EL (cell line): ENCODE measurements at places on chromosomes 7 and 10.

DNA sequence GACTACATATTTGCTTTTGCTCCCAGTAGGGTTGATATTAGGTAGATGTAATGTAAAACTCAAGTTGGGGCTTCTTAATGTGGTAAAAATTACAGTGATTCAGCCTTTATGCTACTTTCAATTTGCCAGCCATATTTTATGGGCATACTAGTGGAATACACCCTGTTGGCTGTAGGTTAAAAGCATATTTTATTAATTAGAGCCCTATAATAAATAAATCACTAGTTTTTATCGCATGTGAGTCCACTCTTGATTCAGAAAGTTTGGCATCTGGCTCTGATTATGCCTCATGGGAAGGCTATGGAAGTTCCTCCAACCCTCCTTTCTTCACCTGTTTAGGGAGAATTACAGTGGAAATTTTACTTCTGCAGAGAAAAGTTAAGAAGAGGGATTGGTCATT, 390.9 kb downstream of the GATA3 start:
- DNase-seq = no peak

GRCh38 chr10:78972160-78972946, 96.4 kb upstream of the ZMIZ1 start:
- peak; percentile 82 for DNase-seq

- DNase-seq = no peak
Measured at GRCh38 chr10:81920213-81920829, 45.3 kb downstream of the NRG3 start.

- DNase-seq = no peak
Measured at GRCh38 chr7:79713276-79713675, 259.8 kb upstream of the MAGI2 start.

- DNase-seq = peak; percentile 94
Measured at GRCh38 chr10:114714281-114714741, 56.2 kb upstream of the ABLIM1 start.

DNA sequence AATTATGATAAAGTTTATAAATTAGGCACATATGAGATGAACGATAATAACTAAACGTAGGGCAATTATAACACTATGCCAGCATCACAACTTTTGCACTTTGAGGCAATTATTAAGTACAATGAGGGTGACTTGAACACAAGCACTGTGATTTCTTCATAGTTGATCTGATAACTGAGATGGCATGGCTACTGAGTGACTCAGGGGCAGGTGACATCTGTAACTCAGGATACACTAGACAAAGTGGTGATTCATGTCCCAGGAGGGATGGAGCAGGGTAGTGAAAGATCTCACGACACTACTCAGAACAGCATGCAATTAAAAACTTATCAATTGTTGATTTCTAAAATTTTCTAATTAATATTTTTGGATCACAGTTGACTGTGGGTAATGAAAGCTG, 98.3 kb upstream of the ARHGAP21 start:
- peak; percentile 30 for DNase-seq

DNA sequence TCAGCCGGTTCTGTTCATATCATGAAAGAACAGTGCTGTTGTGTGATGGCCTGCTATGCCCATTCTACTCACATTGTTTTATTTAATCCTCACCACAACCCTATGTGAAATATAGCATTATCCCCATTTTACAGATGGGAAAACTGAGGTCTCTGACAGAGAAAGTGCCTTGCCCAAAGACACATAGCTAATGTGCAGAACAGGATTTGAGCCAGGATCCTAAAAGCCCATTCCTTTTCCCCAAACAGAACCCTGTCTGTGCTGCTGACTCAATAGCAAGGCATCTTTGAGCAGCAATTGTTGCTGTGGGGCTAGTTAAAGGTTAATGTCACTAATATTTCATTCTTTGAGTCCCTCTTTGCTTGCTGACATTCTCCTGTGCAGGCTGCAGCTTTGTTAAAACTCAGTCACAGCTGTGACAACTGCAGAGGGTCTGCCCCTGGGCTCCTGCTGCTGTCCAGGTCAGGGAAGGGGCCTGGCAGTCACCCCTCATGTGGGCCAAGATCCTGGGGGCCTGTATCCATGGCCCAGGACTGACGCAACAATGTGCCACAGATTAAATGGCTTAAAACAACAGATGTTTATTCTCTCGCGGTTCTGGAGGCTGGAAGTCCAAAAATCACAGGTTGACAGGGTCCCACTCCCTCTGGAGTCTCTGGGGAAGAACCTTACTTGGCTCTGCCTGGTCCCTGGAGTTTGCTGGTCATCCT, 40.4 kb downstream of the AFAP1L2 start:
- peak; percentile 17 for DNase-seq

- DNase-seq = no peak
Measured at GRCh38 chr10:35132727-35133126, 6.1 kb downstream of the CREM start.

- DNase-seq = no peak
Measured at GRCh38 chr7:134459981-134460380, 1.1 kb upstream of the AKR1B1 start.

- DNase-seq = no peak
Measured at GRCh38 chr10:126950401-126951105, 45.3 kb downstream of the DOCK1 start.

DNA sequence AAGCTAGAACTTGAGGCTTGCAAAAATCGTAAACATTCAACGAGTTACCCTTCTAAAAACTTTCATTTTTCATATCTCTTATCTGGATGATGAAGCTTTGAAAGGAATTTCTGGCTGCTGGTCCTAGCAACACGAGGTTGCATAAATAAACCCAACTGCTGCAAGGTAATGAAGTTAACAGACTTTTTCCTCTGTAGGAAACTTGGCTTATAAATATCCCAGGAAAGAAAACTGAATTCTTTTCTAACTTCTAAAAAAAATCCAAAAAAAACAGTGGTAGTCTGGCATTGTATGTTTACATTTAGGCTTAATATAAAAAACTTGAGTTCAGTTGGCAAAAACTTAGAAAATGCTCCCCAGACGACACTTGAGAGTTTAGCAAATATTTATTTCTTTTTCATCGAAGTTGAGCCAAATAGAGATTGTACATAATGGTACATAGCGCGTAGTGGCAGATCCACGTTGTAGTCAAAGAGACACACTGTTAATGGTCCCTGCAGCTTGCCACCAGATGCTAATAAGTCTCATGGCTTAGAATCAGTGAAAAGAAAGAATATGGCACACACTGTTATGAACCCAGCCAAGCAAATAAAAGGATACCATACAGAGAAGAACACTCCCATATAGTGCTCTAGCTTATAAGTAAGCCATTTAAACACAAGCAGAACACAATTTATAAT, 200.3 kb upstream of the PCLO start:
- no peak for DNase-seq

- DNase-seq = no peak
Measured at GRCh38 chr7:20235288-20235687, 18.1 kb upstream of the MACC1 start.

GRCh38 chr7:207418-208129, 15.2 kb downstream of the FAM20C start:
- no peak for DNase-seq

- DNase-seq = no peak
Measured at GRCh38 chr7:27433581-27433980, 191.0 kb downstream of the EVX1 start.

DNA sequence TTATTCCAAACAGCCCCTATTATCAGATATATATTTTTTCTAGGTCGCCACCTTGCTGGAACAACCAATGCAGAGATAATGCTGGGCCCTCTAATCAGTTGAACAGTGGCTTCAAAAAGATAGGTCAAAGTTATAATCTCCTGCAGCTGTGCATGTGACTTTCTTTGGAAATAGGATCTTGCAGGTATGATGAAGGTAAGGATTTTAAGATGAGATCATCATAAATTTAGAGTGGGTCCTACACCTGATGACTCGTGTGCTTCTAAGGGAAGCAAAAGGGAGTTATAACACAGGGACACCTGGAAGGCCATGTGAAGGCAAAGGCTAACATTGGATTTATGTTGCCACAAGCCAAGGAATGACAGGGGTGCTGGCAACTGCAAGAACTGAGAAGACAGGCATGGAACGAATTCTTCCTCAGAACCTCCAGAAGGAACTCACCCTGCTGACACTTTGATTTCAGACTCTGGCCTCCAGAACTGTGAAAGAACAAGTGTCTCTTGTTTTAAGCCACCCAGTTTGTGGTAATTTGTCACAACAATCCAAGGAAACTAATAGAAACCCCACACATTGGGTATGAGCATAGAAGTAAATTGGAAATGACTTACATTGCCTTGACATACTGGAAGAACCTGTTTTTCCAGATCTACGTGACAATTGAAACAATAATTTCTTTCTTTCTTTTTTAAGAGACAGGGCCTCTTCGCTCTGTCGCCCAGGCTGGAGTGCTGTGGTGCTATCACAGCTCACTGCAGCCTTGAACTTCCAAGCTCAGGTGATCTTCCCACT, 34.4 kb downstream of the CCDC71L start:
- no peak for DNase-seq

DNA sequence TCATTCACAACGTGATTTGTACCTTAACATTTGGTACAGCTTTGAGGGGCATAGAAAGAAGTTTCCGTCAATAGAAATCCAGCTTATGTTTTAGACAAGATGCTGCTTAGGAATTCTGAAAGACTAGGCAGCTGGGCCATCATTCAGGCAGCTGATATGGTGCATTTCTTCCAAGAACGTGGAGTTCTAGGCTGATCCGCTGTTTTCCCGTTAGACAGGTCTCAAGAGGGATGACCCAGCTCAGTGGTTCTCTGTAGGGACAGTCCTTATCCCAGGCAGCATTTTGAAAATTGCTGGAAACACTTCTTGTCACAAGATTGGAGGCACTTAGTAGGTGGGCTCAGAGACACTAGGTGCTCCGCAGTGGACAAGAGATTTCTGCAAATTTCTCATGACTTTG, 242.7 kb upstream of the FOXK1 start:
- DNase-seq = no peak

DNA sequence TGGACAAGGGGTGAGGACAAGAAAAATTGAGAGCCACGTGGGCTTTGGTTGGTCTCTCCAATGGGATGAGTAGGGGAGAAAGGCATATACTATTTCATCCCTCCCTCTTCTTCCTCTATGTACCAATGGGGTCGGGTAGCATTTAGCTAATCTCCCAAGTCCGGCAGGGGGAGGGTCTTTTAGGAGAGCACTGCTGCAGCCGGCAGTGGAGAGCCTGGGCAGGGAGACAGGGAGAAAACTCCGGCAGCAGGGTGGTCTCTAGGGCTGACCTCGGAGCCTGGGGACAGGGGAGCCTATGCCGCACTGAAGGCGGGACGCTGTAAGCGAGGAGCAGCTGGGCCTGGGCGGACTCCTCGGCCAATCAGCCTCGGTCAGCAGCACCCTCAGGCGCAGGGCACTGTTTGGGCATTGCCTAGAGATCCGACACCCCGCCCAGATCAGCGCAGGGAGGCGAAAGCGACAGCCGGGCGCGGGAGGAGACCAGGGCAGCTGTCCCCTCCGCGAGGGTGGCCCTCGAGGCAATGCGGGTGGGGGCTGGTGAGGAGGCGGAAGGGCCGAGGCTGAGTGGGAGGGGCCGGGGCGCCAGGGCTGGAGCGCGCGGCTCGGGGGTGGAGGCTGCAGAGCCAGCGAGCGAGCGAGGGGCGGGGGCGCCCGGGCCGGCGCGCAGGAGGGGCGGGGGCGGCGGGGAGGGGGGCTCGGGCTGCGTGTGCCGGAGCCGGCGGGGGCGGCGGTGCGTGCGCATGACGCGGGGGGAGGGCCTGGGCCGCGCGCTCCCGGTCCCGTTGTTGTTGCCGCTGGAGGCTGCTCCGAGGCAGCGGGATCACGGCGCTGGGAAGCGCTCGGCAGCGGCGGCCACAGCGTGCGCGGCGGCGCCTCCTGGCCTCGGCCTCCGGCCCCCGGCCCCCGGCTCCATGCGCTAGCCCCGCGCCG, at the start of gene AGAP3:
Gene AGAP3, plus strand, starts transcription at position 785 of the 930 bp plus-strand sequence. CDS start 267 bp downstream, outside the sequence.
- peak; percentile 83 for DNase-seq

GRCh38 chr7:13201628-13202027, 514.2 kb downstream of the ARL4A start:
- no peak for DNase-seq

DNA sequence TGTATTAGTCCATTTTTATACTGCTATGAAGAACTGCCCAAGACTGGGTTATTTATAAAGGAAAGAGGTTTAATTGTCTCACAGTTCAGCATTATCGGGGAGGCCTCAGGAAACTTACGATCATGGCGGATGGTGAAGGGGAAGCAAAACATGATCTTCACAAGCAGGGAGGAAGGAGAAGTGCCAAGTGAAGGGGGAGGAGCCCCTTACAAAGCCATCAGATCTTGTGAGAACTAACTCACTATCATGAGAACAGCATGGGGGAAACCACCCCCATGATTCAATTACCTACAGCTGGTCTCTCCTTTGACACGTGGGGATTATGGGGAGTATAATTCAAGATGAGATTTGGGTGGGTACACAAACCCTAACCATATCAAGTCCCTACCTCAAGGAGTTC, 85.4 kb downstream of the JAZF1 start:
- no peak for DNase-seq

GRCh38 chr10:78328592-78329404, 295.1 kb downstream of the RPS24 start:
- no peak for DNase-seq
